ENCODE measurements at places on chromosomes 7 and 10.

DNA sequence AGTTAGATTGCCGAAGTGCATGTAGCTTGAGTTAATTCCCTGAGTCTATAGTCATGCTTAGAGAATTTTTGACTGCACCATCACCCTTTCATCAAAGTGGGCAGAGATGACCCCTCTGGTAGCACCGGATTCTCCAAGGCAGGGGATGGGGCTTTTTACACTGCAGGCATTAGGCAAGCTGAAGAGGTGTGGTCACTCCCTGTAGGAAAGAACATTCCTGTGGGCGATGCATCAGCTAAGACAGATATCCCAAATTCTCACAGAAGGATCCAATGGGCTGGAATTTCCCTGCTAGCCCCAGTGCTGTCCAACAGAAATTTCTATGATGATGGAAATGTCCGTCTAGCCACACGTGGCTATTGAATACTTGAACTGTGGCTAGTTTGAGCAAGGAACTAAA lies 118.2 kb downstream of the ADAM12 start:
- no peak for DNase-seq

GRCh38 chr10:78964274-78964951 lies 104.4 kb upstream of the ZMIZ1 start:
- DNase-seq = no peak

DNA sequence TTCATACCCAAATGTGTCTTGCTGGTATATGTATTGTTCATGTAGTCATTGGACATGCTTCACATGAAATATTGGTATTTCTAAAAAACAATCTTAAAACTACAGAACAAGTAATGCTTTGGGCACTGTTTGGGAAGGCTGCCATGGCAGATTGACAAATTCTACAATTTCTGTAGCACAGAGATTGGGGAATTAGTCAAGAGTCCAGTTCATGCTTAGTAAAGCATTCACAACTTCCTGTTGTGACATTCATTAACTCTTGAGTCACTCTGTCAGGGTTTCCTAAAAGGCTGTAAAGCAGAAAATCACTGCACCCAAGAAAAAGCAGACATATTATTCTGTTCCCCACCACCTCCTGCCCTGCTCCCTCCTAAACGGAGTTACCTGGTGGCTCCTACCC lies 398.9 kb downstream of the PHTF2 start:
- DNase-seq = no peak

DNA sequence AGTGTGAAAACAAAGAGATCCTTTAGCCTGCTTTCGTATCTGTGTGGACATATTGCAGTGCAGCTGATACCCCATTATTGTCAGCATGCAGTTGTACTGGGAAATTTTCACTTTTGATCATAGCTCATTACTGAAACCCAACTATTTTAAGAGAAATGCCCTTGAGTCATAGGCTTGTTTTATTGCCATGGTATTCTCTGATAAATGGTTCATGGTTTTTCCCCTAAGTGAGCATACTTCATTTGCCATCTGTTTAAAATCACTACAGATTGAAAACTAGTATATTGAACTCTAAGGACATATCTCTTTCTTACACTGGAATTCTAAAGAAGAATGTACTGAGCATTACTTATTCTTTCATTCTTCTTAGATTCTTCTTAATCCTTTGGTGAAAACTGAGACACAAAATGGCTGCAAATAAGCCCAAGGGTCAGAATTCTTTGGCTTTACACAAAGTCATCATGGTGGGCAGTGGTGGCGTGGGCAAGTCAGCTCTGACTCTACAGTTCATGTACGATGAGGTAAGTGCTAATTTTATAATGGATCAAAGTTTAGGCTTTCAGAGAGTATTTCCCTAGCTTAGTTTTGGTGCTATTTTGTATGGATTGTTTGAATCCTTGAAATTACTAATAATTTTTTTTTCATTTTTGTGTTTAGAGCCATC lies 63.0 kb downstream of the RALA start:
- DNase-seq = no peak

DNA sequence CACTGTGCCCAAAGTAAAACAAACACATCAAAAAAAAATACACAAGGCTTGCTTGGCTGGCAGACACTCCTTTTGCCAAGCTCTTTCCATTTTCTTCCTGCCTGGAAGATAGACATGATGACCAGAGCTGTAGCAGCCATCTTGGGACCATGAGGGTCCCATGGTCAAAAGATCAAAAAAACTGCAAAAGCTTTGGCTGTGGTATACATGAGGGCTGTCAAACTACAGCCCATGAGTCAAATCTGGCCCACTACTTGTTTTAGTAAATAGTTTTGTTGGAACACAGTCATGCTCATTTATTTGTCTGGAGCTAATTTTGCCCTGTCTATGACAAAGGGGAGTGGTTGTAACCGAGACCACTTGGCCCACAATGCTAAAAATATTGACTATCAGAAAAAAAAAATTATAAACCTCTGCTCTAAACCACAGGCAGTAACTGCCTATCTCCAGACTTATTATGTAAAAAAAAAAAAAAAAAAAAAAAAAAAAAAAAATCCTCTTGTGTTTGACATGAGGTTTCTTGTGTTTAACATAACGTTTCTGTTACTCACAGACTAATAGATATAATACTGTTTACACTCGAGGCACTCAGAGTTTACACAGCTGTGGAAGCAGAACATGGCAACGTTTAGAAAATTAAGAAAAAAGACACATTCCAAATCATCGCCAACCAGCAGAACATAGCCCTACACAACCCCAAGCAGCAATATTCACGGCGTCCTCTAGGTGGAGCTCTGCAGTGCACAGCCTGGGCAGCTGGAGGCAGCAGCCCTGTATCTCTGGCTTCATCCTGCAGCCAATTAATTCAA lies 36.9 kb downstream of the ASB13 start:
- peak; percentile 83 for DNase-seq

DNA sequence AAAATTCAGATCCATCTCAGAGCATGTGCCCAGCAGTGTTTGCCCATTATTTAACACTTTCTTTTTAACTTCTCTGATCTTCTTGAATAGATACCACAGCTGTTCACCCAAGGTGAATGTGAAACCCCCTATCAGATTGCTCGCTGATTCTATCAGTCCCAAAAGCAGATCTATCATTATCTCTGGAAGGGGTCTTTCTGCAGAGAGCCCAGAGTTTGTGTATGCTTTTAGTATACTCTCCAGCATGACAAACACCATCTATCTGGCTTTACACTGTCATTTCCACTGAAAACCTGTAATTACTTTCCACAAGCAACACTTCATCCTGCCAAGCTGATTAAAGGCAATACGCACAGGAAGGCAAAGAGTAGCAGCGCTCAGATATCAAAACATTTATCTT lies 168.2 kb downstream of the CACNA2D1 start:
- no peak for DNase-seq

DNA sequence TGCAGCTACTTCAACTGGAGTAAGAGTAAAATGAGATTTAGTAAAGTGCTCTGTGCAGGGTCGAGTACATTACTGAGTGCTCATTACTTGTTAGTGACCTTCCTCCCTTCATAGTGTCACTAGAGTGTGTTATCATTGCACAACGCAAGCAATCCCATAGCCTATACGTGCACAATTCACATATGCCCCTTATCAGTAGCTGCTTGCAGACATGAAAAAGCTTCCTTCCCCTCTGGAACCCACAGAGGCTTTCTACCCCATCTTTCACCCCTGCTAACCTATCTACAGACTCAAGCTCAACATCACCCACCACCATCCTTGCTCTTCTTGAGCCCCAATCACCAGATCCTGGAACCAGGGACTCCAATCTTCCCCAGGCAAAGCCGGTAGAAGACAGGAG lies 59.3 kb downstream of the C7orf25 start:
- DNase-seq = no peak

DNA sequence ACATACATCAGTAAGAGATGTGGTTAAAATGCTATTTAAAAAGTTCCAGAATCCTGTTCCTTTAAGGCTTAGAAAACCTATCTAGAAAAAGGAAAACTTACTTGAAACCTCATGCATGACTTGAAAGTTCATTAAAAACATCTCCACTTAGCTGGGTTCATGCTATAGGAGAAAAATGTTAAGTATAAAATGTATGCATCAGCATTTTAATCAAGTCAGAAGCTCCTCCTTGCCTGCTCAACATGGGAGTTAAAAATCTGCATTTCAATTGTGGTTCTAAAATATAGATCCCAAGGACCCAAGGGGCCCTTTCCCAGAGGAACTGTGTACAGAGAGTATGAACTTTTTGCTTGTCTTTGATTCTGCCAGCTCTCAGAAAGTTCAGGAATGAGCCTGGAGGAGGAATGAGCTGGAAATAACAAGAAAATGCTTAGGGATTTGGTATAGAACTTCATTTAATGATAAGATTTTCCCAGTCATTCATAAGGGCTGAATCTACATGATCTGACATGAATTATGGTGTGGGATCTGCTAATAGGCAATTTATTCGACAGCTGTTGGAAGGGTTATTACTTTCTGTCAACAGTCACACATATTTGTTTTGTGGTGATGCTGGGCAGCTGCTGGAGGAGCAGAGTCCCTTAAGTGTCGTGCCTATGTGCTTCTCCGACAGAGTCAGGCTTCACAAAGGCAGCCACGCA lies 85.6 kb upstream of the MTPN start:
- DNase-seq = no peak

GRCh38 chr7:91628742-91629141 lies 251.8 kb downstream of the MTERF1 start:
- no peak for DNase-seq

GRCh38 chr7:131400681-131401176 lies 73.1 kb downstream of the MKLN1 start:
- no peak for DNase-seq

All from left hindlimb (tissue), 1 donor.